Naive B cell (primary cell): ENCODE measurements at places on chromosomes 2 and 18.

- no peak for DNase-seq
Measured at GRCh38 chr2:119730671-119731177, 29.0 kb upstream of the PTPN4 start.

GRCh38 chr2:69933839-69934613 is 19.1 kb downstream of the MXD1 start:
- no peak for DNase-seq

DNA sequence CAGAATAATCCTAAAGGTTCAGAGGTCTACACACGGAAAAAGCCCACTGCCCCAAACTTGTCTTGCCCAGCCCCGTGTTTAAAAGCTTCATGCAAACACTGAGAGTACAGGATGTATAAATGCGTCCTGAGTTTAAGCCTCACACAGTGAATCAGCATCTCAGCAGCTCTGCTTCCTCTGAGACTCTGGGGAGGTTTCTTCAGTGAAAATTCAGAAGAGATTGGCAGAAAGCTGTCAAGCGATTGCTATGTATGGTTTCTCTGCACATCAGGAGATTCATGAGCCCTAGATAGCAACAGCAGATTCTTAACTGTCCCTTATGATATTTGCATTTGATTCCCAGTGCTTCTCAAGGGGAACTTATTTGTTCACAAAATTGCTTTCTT is 27.1 kb downstream of the CRACDL start:
- DNase-seq = no peak

- no peak for DNase-seq
Measured at GRCh38 chr2:11533278-11534070, at the start of gene GREB1. Gene GREB1, plus strand, starts transcription at chr2:11534045. Its CDS starts 22,570 bp downstream, at chr2:11556615.

DNA sequence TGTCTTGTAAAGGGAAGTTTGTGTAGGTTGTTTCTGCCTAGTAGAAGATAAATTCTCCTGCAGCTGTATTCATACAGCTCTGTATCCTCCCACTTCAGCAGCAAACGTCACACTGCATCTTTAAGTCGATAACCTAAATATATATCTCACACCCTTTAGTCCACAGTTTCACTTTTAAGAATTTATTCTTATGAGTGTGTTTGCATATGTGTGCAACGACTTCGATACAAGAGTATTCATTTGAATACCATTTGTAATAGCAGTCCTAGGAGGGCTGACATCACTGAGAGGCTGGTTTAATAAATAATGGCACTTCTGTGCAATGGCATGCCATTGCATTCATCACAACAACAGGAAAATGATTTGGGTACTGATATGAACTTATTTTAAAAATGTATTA is 63.8 kb upstream of the MSH6 start:
- no peak for DNase-seq

- no peak for DNase-seq
Measured at GRCh38 chr2:224366267-224366844, 35.6 kb downstream of the FAM124B start.

GRCh38 chr2:229057976-229058553 is 213.0 kb downstream of the PID1 start:
- no peak for DNase-seq

GRCh38 chr2:128408349-128409305 is 90.0 kb upstream of the HS6ST1 start:
- DNase-seq = no peak

DNA sequence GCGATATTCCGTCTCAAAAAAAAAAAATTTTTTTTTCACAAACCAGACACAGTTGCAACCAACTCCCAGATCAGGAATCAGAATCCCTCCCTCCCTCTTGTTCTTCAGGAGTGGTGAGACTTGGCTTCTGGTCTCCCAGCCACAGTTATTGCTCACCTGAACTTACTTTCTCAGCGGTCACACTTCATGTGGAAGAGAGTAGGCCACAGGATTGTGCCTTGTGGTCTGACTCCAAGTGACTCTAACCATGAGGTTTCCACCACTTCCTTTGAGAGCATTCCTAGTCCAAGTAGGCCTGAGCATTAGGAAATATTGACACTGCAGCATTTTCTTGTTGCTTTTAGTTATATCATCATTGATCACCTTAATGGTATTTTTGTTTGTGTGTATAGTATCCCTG is 12.1 kb downstream of the FMNL2 start:
- DNase-seq = no peak

DNA sequence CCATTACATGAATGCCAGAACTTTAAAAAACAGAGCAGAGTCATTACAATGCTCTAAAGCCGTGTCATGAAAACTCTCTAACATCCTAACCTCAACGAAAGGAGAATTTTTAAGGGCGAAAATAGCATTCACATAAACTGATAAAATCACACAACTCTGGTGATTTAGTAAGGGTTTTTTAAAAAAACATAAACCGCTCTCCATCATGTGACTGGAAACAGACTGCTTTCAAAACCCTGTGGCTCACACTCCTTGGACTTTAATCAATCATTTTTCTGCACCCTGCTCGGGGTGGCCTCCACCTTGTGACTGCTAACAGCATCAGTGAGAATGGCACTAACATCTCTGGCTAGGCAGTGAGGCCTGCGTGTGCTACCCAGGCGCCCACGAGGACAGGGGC is 12.1 kb downstream of the DOCK10 start:
- no peak for DNase-seq

- no peak for DNase-seq
Measured at GRCh38 chr2:64946769-64947247, 42.4 kb upstream of the SLC1A4 start.

DNA sequence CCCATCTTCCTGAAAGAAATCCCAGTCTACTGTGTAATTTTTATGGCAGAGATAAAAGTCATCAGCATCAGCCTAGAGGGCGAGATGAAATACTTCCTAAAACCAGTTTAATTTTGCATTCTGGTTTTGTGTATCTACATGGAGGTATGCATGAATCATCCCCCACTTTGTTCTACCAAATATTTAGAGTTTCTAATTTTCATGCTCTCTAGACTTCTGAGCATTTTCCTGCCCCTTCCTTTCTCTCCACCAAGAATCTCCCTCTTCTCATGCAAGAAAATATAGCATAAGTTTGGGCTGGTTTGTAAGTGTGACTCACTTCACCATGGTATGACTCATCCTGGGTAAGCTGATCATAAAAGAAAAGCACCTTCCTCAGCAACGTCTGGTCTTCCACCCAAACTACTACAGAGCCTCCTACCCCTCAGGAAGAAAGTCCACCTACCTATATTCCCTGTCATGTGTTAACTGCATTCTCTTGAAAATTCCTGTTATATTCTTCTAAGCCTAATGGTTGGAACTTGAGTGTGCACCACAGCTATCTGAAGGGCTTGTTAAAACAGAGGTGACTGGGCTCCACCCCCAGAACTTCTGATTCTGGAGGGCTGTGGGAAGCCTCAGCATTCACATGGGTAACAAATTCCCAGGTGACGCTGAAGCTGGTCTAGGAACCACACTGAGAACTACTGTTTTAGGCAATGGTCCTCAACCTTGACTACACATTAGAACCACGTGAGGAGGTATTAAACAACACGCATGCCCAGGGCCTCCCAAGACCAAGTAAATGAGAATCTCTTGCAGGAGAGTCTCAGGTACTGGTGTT is 37.4 kb upstream of the RAPGEF4 start:
- DNase-seq = no peak

- no peak for DNase-seq
Measured at GRCh38 chr2:66872986-66873754, 438.2 kb downstream of the MEIS1 start.

GRCh38 chr2:241187101-241187917 is 1.2 kb upstream of the ANO7 start:
- DNase-seq = no peak

DNA sequence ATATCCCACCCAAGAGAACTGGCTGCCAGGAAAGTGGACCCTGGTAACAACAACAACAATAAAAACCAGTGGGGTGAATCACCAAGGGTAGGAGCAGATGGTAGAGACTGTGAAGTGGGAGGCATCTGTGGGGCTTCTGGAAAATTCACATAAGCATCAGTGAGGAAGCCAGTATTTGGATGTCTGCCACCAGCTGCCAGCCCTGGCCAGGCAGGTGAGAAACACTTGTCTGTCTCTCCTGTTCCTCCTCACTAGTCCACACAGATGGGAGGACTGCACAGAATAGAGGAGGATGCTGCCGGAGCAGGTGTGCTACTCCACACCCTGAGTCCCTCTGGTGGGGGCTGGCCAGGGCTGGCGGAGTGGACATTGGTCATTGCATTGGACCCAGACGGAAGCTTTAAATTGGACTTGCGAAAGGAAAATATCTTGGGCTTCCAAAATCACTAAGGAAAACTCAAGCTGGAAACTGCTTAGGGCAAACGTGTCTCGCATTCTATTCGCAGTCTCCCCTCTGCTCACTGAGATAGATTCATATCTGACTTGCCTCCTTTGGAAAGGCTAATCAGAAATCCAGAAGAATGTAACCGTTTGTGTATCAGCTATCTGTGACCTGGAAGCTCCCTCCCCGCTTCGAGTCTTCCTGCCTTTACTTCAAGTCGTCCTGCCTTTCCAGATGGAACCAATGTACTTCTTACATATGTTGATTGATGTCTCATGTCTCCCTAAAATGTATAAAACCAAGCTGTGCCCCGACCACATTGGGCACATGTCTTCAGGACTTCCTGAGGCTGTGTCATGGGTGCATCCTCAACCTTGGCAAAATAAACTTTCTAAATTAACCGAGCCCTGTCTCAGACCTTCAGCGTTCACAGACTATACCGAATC is 69.1 kb downstream of the NAB1 start:
- DNase-seq = no peak
